Activated CD4-positive, alpha-beta T cell treated with anti-CD3 and anti-CD28 coated beads for 36 hours (primary cell): ENCODE measurements at places on chromosomes 4 and X.

GRCh38 chr4:40976343-40976742 lies 226.6 kb downstream of the NSUN7 start:
- no peak overlapping the region for H3K27ac ChIP-seq
- H3K4me3 ChIP-seq = no peak overlapping the region
- H3K27me3 ChIP-seq = peaks cover 16% of the 10 kb centered on the region
- peak; percentile 18 for DNase-seq

DNA sequence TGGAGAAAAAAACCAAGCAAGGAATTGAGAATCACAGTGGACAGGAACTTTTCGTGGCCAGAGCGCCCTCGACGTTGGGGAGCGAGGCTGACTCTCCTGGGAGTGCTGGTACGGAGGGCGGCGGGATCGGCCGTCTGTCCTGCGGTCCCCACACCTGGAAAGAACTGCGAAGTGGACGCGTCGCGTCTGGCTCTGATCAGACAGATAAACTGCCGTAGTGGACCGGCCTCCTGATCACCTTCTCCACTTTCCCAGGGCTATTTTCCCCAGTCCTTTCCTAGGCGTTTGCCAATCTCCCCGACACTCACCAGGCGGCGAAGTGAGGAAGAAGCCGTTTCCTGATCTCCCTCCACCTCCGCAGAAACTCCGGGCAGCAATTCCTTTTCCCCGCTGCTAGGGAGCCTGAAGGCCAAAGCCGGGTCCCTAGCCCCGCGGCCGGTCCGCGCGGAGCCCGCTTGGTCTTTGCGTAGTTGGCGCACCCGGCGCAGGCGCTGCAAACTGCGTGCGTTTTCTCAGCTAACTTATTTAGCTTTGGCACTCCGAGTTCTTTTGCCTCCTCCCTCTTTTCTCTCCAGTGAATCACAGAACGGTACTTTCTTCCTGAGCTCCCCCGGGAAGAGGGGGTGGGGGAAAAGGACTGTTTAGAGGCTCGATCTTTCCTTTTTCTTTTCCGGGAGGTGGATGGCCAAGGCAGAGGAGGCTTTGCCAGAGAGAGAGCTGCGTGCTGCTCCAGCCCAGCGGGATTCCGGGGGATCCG lies at the start of gene ARSJ:
TSS of gene ARSJ (minus strand) at position 500 of the 757 bp plus-strand sequence. CDS start 813 bp downstream, outside the sequence.
- H3K4me1 ChIP-seq = peaks cover 16% of the 10 kb centered on the region
- peak; percentile 41 for DNase-seq
- H3K4me3 ChIP-seq = peak within 1 kb of the TSS; percentile 71

DNA sequence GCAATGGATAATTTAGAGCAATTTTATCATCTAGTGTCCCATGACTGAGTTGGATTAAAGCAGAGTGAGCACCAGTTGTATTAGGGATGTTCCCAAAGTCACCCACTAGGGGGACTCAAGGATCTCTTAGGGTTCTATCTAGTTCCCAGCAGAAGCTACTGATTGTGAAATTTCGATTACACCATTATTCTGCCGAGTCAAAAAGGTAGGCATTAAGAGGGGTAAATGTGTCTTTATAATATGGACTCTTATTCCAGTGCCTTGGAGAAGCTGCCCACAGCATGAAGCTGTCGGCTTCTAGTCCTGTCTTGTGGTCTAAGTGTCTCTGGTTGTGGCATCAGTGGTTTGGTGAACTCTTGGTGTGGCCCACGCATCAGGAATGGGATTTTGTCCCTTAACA lies 53.3 kb downstream of the RGS12 start:
- no peak overlapping the region for H3K4me3 ChIP-seq
- peak; percentile 50 for DNase-seq
- no peak overlapping the region for H3K27ac ChIP-seq
- H3K36me3 ChIP-seq = no peaks in the 10 kb centered on the region
- H3K27me3 ChIP-seq = no peaks in the 10 kb centered on the region

- DNase-seq = no peak
- no peak overlapping the region for H3K27ac ChIP-seq
- no peaks in the 10 kb centered on the region for H3K27me3 ChIP-seq
- no peak overlapping the region for H3K4me3 ChIP-seq
Measured at GRCh38 chr4:39067031-39067430, 5.0 kb downstream of the KLHL5 start.

GRCh38 chr4:98641376-98641775 lies 17.0 kb downstream of the TSPAN5 start:
- DNase-seq = no peak
- H3K36me3 ChIP-seq = no peaks in the 10 kb centered on the region
- H3K4me3 ChIP-seq = no peak overlapping the region
- no peaks in the 10 kb centered on the region for H3K27me3 ChIP-seq

- H3K36me3 ChIP-seq = no peaks in the 10 kb centered on the region
- no peak overlapping the region for H3K4me3 ChIP-seq
- H3K27me3 ChIP-seq = peaks cover 5% of the 10 kb centered on the region
- no peak overlapping the region for H3K27ac ChIP-seq
- DNase-seq = no peak
Measured at GRCh38 chr4:47373174-47373573, 90.3 kb downstream of the COMMD8 start.

DNA sequence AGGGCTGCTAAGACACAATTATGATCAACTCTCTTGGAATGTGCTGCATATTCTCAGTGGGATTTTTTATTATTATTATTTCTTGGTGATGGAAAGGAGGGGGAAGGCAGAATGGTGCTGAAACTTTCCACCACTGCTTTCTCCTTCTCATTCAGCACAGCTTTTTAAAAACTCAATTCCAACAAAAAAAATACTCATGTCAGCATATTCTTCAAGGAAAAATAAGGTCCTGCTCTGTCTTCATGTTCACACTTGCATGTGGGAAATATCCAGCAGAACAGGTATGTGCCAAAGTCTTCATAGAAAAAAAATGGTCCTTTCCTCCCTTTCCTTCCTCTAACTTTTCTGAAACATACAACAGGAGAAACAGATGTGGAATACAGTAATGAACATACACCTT lies 144.0 kb upstream of the ADAMTS3 start:
- no peaks in the 10 kb centered on the region for H3K36me3 ChIP-seq
- H3K4me3 ChIP-seq = no peak overlapping the region
- H3K4me1 ChIP-seq = no peaks in the 10 kb centered on the region
- H3K27ac ChIP-seq = no peak overlapping the region

- no peaks in the 10 kb centered on the region for H3K4me1 ChIP-seq
- H3K27ac ChIP-seq = no peak overlapping the region
- no peaks in the 10 kb centered on the region for H3K36me3 ChIP-seq
- H3K27me3 ChIP-seq = peaks cover 2% of the 10 kb centered on the region
Measured at GRCh38 chr4:20641976-20642375, 58.3 kb upstream of the PACRGL start.

DNA sequence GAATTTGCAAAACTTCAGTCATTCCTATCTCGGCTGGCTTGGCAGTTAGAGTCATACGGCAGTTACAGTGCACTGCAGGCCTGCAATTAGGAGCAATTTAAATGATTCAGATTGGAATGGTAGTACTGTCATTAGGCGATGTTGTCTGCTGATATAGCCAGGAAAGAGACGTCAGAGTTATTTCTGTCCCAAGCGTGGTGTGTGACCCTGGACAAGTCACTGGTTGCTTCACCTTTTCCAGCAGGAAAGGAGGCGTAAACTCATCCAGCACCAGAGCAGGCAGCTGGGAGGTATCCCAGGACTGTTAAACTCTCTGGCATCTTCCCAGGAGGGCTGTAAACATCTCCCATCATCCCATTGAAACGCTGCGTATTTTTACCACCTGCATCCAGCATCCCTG lies 836 bp upstream of the LNX1 start:
- no peak overlapping the region for H3K27ac ChIP-seq
- H3K4me1 ChIP-seq = peaks cover 9% of the 10 kb centered on the region
- no peaks in the 10 kb centered on the region for H3K36me3 ChIP-seq
- H3K27me3 ChIP-seq = peaks cover 36% of the 10 kb centered on the region
- no peak for DNase-seq

GRCh38 chr4:176969011-176969410 lies 176.3 kb upstream of the VEGFC start:
- no peak overlapping the region for H3K4me3 ChIP-seq
- H3K36me3 ChIP-seq = no peaks in the 10 kb centered on the region
- no peak for DNase-seq
- H3K27ac ChIP-seq = no peak overlapping the region

DNA sequence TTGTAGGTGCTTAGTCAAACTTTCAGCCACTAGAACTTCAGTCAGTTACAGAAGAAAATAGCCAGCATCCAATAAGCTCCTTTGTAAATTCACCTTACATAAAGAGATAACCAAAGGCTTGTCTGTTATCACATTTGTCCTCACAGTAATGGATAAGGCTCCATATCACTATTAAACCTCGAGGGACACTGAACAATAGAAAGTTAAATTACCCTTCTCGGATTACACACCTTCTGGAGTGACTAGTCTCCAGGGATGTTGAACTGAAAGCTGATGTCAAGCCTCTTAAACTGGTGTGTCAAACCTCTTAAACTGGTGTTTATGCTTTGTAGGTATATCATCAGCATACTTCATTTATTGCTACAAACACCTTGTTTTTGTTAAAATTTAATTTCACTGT lies 639.0 kb downstream of the CENPC start:
- no peak for DNase-seq
- no peaks in the 10 kb centered on the region for H3K4me1 ChIP-seq
- H3K4me3 ChIP-seq = no peak overlapping the region

DNA sequence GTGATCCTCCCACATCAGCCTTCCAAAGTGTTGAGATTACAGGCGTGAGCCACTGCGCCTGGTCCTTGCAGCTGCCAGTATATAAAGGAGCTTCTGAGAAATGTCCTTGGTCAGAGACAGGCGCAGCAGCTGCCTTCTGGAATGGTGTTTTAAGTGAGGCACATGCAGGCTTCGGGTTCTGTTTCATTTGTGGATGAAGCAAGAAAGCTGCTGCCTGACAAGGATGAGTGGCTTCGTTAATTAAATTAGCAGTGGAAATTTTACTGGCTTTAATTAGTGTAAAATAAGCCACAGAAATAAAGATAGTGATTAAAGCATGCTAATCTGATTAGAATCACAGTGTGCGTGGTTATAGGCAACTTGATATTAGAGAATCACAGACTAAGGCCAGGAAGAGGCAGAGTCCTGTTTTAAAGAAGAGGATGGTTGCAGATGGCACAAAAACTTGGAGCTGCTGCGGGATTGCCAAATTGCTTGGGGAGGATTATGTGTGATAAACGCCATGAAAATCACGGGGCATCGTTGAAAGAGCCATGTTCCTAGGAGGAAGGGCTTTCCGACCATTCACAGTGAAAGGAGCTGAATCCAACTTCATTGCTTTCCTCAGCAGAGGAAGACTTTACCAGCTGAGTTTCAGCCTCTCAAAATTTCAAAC lies 348.4 kb upstream of the FAT1 start:
- H3K4me3 ChIP-seq = no peak overlapping the region
- no peaks in the 10 kb centered on the region for H3K36me3 ChIP-seq
- H3K4me1 ChIP-seq = no peaks in the 10 kb centered on the region
- no peak overlapping the region for H3K27ac ChIP-seq
- no peaks in the 10 kb centered on the region for H3K27me3 ChIP-seq

- no peak overlapping the region for H3K27ac ChIP-seq
- H3K27me3 ChIP-seq = no peaks in the 10 kb centered on the region
- DNase-seq = no peak
- H3K4me1 ChIP-seq = no peaks in the 10 kb centered on the region
Measured at GRCh38 chr4:94957030-94957429, 199.3 kb downstream of the BMPR1B start.
